ENCODE measurements at places on chromosomes 5 and 9.

DNA sequence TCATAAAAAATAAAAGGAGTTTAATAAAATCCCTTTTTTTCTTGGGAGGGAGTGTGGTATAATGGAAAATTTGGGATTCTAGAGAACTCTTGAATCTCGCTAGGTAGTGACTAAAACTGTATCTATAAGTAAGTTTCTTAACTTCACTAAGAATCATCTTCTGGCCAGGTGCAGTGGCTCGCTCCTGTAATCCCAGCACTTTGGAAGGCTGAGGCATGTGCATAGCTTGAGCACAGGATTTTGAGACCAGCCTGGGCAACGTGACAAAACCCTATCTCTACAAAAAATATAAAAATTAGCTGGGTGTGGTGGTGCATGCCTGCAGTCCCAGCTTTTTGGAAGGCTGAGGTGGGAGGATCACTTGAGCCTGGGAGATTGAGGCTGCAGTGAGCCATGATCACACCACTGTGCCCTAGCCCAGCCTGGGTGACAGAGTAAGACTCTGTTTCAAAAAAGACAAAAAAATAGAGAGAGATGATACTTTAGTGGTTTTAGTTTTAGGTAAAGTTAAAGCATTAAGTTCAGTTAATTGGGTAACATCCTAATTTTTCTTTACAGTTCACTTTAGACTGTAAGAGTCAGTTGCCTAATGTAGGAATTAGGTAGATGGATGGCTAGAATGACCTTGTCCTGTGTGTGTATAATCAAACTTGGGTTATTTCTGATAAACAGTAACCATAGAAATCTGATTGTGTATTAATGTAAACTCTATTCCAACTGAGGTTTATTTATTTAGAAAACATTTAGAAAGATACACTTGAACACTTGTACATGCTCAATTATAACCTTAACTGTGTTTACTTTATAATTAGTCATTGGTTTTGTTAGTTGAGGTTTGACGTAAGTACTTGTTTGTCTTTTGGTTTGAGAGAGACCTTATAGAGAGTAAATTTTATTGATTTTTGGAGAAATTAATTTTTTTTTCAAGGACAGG lies 17.8 kb downstream of the UNC13B start:
- no peak for DNase-seq

DNA sequence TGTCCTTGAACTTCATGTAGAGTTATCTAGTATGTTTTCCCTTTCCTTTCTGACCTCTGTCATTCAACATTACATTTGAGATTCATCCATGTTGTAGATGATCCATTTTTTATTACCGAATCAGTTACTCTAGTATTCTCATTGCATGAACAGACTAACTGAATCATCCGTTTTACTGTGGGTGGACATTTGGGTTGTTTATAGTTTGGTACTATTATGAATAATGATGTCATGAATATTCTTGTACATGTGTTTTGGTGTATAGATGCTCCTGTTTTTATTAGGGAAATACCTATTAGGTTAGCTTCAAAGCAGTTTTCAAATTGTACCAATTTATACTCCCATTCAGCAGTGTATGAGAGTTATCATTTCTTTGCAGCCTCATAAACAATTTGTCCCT lies 94.3 kb upstream of the NIPAL4 start:
- DNase-seq = no peak

DNA sequence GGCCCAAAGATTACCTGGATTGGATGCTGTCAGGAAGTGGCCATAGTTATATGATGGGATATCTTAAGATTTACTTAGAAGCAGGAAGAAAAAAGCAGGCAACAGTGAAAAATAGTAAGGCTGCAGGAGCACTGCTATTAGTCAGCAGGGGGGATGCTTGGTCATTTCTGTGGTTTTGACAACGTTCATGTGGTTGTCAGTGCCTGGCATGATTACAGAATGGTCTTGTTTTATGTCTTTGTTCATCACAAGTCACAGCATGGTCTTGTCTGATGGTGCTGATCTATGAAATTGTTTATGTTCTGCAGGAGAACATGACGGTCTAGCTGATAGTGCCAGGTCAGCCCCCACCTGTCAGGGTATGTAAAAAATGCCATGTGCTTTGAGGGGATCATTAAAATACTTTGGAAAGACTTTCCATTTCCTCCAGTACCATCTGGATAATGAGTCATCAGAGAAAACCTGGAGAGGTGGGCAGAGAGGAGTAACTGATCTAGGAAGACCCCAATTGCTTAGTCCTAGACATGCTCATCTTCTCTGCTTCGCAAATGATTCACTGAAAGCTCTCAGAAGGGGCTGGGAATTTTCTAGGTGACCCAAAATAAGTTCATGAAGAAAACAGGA lies 48.5 kb downstream of the PLGRKT start:
- no peak for DNase-seq

DNA sequence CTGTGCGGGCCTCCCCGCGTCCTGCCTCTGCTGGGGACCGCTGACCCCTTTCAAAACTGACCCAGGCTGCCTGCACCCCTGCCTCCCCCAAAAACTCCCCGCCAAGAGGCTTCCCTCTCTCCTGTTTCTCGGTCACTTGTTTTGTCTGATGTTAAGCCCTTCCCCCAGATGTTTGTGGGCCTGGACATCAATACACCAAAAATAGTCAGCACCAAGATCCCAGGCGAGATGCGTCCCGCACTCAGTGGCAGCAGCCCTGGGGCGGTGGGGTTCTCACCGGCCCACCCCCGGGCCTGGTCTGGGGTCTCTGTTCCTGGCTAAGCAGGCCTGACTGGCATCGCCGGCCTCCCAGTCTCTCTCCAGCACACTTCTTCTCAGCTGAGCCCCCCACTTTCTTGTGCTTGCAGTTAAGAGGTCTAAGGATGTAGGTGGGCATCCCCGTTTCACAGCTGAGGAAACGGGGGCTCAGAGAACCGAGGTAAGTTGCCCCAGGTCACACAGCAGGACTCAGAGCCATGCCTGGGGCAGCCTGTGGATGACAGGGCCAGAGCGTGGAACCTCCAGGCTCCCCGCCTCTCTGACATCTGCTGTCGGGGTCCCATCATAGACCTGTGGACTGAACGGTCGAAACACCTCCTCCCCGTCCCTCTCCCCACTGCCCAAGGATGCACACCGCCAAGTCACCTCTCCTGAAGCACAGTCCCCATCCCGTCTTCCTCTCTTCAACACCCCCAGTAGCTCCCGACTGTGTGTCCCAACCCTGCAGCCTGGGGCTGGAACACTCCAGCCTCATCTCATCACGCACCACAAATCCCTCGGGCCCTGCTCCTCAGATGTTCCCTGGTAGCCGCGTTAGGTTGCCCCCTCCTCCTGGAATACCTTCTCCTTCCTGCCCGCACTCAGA lies 16.8 kb downstream of the FIBCD1 start:
- DNase-seq = no peak

- DNase-seq = no peak
These were observed 16.7 kb downstream of the WHRN start for GRCh38 chr9:114488398-114489129.

DNA sequence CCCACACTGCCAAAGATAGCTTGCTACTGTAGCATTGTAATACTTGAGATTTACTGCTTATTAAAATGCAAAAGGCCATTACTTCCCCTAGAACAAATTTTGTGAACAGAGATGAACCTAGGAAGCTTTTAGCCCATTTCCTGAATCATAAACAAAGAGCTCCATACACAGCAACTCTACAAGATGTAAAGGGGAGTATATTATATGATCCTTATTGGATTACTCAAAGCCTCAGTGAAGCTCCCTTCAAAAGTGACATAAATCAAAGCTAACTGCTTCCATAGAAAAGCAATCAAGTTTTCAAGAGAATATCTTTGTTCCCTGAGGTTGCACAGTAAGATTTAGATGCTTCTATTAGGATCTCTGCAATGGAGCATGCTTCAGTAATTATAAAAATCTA lies 629.8 kb downstream of the EFNA5 start:
- no peak for DNase-seq

DNA sequence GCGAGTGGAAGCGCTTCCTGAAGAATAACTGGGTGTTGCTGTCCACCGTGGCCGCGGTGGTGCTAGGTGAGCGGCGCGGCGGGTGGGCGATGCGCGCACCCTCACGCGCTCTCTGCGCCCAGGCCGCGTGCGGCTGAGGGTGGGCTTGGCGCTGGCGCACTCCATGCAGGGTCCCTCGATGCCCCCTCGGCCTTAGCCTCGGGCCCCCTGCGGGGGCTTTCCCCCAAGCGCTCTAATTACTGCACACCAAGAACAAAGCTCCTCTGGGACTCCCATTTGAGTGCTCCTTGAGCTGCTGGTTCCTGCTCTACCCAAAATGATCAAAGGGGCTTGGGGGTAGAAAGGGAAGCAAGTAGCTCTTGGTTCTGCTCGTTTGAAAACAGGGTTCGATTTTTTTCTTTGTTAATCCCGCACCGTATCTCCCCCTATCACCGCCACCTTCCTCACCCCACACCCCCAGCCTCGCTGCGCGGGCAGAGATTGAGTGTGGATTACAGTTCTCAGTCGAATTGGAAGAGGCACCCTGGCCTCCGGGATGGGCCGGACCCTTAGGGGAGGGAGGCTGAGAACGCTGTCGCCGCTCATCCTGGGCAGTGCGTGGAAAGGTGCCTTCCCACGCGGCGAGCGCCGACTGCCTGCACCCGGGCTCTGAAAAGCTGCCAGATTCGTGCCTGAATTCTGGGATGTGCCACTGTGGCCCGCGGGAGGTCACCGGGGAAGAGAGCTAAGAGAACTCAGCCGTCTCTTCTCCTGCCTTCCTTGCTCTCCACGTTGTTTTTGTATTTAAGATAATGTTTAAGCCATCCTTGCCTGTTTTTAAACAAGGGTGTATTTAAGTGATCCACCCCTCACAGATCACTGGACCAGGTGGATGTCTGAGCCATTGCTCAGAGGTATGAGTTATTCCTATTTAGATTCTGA lies 697 bp downstream of the SLC1A1 start:
- DNase-seq = no peak

Data from BE2C (cell line).